ENCODE measurements at places on chromosomes 7 and 10.

DNA sequence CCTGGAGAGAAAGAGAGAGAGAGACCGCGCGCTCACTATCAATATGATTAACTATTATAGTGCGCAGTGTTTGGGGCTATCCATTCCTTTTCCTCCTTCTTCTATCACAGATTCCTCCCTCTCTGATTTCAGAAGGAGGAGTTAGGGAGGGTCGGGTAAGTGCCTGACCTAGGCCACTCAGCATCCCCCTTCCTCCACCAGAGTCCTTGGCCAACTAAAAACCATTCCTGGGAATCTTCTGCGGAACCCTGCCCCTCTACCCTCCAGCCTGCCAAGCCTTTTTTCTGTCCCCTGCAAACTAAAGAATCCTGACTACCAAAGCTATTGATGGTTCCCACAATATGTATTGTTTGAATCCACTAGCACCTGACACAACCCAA, 256.2 kb upstream of the NFE2L3 start:
- no peak for DNase-seq

DNA sequence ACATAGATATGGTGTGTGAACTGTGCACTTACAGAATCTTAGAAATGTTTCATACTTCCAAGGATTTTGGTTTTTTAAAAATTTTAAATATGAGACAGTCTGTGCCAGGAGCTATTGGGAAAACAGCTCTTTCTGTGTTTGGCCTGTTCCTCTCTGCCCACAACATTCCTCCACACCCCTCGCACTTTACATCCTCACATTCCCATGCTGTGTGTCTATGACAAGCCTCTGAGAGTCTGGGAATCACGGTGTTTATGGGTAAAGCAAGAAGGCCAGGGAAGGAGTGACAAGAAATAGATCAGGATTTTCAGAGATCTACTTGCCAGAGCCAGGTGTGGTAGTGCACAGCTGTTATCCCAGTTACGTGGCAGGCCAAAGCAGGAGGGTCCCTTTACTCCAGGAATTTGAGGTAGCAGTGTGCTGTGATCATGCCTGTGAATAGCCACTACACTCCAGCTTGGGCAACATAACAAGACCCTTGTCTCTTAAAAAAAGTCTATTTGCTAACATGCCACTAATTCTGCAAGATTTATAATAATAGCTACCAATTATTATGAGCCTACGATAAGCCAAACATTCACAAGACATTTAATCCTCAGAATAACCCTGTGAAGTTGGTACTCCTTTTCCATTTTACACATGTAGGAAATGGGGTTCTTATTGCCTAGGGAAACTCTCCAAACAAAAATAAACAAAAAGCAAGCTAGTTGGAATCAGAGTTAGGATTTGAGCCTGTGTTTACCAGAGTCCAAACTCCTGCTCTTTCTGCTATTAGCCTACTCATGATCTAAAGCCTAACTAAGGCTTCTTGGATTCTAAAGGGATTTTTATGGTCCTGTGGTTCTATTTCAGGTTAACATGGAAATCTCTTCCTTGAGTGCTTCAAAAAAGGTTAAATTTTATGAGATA, 168.3 kb upstream of the SP8 start:
- DNase-seq: no peak

DNA sequence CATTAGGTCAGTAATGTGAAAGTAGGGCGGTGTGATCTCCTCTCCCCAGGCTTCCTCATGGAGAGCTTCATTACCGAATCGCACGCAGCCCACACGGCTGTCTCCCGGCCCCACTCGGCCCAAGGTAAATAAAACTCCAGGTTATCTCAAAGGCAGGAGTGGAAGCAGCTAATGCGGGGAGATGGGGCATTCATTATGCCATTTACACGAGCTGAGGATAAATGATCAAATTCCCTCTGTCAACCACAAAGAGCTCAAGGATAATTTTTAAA, 93.5 kb downstream of the ADARB2 start:
- DNase-seq: no peak

- no peak for DNase-seq
These were observed 2.6 kb upstream of the GATA3 start for GRCh38 chr10:8051851-8052257.

DNA sequence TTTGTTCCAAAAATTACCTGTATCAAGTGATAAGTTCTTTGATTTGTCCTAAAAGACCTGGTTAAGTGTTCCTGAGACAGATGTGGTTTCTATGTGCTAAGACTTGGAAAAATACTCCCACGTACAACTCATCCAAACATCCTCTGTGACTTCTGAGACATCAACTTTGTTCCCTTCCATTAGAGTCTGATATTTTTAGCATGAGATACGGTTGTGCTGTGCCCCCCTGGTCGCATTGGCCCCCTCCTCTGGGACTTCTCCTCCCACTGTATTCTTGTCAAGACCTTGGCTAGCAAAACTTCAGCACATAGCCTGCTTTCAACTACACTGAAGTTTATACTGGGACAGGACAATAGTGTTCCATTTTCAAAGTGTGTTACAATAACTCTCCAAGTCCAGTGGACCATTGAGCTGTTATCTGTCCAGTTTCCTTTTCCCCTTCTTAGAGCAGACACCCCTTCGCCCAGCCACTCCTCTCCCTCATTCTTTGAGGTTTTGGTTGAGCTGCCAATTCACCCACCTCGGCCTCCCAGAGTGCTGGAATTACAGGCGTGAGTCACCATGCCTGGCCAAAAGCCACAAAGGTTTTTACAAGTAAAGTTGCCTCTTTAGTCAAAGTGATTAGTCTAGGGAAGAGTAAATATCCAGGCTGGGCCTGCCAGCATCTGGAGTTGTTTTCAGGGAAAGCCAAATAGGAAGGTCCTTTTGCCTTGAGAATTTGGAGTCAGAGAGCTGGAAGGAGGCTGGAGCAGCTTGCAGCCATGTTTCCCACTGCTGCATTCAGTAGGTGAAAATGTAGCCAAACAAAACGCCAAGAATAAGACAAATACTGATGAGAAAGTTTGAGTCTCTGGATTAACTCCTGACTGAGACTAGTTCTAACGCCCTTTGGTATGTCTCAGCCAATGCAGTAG, 17.8 kb upstream of the PDLIM1 start:
- peak; percentile 88 for DNase-seq

DNA sequence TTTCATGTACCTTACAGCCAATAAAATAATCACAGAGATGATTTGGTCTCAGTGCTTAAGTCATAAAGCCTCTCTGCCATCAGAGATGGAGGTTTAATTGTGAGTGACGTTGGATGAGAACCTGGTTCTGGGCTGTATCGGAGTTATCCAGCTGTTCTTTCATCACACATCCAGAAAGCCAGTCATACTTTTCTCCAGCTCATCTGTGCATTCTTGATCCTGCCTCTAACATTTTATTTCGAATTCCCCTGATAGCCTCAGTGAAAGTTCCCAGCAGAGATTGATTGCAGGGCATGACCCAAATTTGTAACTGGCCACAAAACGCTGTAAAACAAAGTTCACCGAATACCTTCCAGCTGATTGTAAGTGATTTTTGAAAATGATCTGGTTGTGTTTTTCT, 212.6 kb upstream of the HABP2 start:
- no peak for DNase-seq

DNA sequence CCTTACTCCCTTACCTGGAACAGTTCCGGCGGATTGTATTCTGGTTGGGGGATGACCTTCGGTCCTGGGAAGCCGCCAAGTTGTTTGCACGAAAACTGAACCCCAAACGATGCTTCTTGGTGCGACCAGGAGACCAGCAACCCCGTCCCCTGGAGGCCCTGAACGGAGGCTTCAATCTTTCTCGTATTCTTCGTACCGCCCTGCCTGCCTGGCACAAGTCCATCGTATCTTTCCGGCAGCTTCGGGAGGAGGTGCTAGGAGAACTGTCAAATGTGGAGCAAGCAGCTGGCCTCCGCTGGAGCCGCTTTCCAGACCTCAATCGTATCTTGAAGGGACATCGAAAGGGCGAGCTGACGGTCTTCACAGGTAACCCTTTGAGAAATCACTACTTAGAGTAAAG, 1.7 kb downstream of the TWNK start:
- DNase-seq: no peak

GRCh38 chr10:113600569-113600968, 47.7 kb downstream of the HABP2 start:
- no peak for DNase-seq

- DNase-seq: no peak
These were observed 632.6 kb upstream of the KCND2 start for GRCh38 chr7:119640326-119640725.

All from DMS 273 treated with DMSO at 0.1 percent for 48 hours (cell line).